AG04450 (cell line): ENCODE measurements at places on chromosomes 16 and 17. TPM values are rescaled to one million over a fixed set of nuclear protein-coding genes. Genes with fewer than 3 reads are reported as not detected.
A peak's percentile ranks its signal among the peaks of the same experiment; 100 is the strongest.

KCNH6 gene
- 0.04 and 0.06 TPM in 2 replicates for polyA plus RNA-seq

DNA sequence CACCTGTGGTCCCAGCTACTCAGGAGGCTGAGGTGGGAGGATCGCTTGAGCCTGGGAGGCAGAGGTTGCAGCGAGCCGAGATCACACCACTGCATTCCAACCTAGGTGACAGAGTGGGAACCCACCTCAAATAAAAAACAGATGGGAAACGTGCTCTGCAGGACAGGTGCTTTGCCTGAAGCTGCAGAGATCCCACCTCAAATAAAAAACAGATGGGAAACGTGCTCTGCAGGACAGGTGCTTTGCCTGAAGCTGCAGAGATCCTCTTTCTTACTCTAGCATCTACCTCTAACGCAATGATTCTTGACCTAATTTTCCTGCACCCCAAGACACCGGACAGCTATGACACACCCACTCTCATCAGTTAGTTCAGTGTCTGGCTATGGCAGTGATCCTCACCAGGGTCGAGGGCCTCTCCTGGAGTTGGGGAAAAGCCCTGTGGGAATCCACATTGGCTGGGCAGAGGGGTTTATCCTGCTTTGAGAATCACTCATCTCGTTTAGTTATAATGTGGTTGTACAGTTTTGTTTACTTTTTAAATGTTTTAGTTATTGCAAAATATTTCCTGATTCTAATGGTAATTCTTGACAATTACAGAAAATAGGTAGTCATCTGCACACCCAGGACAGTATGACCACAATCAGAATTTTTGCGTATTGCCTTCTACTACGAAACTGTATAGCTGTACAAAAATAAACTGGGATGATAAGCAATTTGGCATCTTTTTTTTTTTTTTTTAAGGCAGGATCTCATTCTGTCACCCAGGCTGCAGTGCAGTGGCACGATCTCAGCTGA is 11.4 kb downstream of the VPS53 start:
- DNase-seq = no peak

HOXB3 gene
- 28.3 and 33.0 TPM in 2 replicates for polyA plus RNA-seq

GRCh38 chr16:86022381-86022960 is 123.5 kb downstream of the IRF8 start:
- no peak for DNase-seq

DNA sequence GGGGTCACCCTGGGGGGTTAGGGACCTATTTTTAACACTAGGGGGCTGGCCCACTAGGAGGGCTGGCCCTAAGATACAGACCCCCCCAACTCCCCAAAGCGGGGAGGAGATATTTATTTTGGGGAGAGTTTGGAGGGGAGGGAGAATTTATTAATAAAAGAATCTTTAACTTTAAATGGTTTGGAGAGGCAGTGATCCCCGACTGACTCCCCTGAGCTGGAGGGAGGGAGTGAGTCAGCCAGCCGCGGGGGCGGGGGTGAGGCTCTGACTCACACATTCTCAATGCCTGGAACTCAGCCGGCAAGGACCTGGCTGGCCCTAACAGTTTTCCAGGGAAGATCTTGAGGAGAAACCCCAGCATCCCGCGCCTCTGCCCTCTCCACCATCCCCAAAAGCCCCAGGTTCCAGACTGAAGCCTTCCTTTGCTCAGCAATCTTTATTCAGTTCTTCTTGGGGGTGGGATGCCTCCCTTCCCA is 1.5 kb downstream of the HCFC1R1 start:
- DNase-seq = peak; percentile 92

DNA sequence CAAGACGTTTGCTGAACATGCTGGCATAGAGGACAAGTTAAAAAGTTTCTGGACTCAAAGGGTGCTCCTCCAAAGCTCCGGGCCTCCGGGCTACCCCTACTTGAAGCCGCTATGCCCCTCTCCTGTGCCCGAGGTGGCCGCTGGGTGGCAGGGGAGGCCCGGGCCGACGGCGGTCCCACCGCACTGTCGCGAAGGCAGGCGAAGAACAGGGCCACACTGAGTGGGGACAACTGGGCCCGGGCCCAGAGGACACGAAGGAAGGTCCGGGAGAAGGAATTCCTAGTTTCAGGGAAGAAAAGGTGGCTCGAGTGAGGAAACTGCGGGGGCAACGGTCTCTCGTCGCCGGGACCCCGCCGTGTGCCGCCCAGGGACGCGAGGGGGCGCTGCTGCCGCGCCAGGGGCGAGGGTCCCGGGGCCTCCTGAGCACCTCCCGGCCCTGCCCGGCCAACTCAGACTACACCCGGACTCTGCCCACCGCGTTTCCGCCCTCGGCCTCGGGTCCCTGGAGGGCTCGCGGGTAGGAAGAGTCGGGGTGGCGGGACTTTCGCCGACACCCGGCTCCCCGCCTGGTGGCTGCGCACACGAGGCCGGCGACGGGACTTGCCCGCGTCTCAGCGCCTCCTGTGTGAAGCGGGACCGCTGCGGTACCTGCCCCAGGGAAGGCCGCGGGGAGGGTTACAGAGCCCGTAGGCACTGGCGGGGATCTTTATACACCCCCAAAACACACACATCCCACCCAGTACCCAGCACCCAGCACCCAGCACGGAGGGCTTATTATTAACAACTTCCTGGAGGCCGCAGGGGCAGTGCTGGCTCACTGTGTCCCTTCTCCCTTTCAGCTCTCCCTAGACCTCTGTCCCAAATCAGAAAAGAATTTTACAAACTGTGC is 772 bp upstream of the CHCT1 start:
- DNase-seq = no peak

DNA sequence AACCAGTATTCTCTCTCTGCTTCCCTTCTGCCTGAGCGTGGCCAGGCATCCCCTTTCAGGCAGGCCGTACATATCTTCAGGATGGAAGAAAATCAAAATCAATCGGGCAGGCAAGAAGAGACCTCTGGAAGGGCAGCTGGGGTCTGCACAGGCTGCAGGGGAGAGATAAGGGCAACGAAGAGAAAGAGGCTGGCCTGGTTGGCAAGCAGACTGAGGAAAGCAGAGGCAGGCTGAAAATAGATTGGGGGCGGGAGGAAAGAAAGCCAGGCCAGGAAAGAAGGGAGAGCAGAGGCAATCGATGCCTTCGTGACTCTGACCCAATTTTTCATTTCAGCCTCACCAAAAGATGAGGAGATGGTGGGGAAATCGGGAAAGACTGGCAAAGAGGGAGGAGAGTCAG is 18.1 kb downstream of the PIPOX start:
- DNase-seq = no peak

DNA sequence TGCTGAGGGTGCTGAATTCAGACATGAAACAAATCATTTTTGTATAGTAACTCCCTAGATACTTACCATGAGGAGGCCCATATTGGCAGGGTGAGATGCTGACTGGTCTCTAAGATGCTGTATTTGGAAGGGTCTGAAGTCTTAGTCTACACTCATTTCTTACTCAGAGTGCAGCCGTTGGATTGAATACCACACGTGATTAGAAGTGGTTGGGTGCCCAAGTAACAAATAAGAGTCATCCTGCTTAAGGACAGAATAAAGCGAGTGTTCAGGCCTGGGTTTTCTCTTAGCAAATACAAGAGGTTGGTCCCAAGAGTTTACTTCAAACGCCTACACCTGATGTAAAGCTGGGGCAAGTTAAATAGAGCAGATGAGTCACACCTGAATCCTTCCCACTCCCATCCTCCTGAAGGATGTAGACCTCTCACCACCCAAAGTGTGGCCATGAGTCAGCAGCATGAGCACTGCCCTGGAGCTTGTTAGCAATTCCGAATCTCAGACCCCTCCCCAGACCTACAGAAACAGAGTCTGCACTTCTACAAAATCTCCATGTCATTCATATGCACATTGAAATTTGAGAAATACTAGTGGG is 284.6 kb upstream of the CDH5 start:
- DNase-seq = peak; percentile 60

GRCh38 chr16:58276346-58276951 is 18.4 kb downstream of the PRSS54 start:
- no peak for DNase-seq

DNA sequence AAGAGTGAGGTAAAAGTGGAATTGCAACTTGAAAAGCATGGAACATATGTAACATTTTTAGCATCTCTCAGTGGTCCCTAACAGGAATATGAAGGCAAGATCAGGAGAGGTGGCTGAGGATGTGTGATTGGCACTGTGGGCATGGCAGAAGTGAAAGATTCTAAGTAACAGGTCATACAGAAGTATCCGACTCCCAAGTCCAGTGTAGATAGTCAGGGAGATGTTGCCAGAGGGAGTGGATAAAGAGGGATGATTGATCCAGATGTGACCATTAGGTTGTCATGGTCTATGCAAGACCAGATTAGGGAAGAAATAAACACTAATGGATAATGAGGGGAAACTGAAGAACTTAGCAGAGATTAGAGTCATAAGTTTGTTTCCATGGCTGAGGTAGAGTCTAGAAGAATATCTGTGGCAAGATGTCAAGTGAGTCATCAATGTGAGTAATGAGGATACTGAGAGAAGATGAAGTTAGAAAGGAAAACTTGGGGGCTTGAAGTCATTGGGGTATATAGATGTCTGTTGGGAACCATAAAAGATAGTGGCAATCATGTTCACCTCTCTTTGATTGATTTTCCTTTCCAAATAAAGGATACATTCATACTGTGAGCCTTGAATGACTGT is 23.9 kb upstream of the CAPNS2 start:
- no peak for DNase-seq

CFAP97D1 gene
- polyA plus RNA-seq = 0.02 TPM in 1 of 2 replicates, not detected in the other

DNA sequence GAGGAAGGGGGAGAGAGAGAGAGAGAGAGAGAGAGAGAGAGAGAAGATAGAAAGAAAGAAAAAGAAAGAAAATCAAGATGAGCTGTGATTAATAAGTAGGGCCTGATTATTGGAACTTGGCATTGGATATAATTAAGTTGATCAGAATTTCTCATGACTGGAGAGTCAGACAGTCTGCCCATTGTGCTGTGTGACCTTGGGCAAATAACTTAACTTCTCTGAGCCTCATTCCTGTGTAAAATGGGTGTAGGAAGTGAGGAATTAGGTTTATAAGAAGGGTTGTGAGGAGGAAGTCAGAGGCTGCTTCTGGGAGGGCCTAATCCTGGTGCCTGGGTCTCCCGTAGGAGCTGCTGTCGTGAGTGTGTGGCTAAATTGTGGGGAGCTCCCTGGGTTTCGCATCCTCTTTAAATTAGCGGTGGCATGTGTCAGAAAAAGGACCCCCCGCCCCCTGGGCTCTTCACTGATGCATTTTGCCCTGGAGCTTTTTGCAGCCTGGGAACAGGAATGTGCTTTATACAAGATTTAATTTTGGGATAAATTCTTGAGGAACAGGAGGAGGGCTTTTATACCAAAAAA is 76.0 kb downstream of the CMIP start:
- no peak for DNase-seq

DNA sequence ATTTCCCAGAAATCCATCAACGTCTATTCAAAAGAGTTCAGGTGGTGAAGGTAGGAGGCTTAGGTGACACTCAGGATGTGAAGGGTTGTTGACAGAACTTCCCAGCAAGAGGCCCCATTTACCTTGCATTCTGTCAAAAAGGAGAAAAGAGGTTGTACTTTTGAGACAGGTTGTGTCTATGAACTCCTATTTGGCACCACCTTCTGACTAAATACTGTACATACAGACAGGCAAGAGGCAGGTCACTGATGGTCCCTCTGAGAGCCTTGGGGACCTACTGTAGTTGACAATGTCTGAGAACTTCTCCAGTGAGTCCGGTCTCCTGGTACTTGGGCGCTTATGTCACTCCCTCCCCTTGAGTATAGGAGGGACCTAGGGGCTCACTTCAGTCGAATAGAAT is 479.3 kb upstream of the ZFHX3 start:
- no peak for DNase-seq

RUNDC3A gene
- 0.11 TPM in 1 of 2 replicates, not detected in the other for polyA plus RNA-seq

HBQ1 gene
- polyA plus RNA-seq = not detected in 2 replicates

GRCh38 chr17:11487469-11487868 is 110.8 kb upstream of the DNAH9 start:
- no peak for DNase-seq

DNA sequence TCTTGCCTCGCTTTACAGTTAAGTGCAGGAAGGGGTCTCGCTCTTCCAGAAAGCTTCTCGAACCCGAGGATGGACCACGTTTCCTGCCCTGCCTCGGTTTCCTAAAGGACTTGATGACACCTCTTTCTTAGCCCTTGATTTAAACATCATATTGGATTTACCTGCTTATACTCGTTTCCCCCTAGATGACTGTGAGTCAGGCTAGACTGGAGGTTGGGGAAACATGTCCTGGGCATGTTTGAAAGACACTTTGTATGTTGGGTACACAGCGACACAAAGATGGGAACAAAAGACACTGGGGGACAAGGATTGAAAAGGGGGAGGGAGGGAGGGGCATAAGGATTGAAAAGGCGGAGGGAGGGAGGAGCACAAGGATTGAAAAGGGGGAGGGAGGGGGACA is 30.0 kb downstream of the SDK2 start:
- no peak for DNase-seq

DNA sequence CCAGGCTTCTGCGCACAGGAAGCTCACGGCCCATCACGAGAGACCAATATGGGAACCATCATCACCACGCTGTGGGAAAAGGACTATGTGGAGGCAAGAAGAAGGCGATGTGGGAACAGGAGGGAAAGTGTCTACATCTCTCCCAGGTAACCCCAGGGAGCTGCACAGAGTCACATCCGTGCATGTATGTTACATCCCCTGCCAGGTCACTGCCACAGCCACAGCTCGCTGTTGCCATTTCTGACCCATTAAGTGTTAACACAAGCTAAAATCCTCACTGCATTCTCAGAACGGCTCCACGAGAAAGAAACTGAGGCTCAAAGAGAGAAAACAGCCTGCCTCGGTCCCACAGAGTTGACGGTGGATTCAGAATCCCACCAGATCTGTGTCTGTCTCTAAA is 319.1 kb downstream of the FOXL1 start:
- DNase-seq = no peak

DNA sequence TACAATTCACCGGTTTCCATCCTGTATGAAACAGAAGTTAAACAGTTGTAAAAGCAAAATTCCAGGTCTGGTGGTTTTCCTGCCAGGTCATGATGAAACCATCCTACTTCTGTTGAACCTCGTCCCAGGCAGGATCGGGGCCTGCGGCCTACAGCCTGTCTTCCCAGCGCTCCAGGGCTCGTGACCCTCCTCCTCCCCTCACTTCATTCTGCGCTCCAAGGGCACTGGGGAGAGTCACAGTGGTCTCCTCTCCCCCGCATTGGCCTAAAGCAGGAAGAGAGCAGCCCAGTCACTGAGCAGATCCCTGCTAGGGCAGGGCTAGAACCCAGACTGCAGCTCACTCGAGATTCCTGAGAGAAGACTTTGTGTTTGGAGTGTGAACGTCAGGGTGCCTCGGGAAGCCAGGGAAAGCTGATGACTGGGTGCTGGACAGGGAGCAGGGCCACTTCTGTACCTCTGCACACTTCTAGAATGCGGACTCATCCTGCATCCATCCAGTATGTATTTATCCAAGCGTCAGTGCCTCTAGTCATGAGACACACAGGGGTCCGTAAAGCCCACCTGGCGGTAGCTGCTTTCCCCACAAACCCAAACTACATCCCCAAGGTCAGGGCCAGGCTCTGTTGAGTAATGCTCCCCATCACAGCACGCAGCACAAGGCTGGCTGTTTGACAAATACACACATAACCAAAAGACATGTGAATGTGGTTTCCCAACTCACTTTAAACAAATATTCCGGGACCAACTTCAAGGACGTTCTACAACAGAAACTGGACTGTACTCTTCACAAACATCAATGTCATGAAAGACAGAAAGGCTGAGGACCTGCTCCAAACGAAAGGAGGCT is 1.7 kb upstream of the ITGAE start:
- peak; percentile 74 for DNase-seq
